ENCODE measurements at places on chromosomes 3 and 15.

- peak; percentile 22 for DNase-seq
These were observed 46.6 kb downstream of the EPHB3 start for GRCh38 chr3:184608209-184608608.

- no peak for DNase-seq
These were observed 8.0 kb downstream of the TRAK1 start for GRCh38 chr3:42099020-42099765.

GRCh38 chr3:1456781-1457311 is 364.0 kb downstream of the CNTN6 start:
- DNase-seq = no peak

GRCh38 chr15:60831540-60831939 is 352.6 kb upstream of the ICE2 start:
- DNase-seq = no peak

DNA sequence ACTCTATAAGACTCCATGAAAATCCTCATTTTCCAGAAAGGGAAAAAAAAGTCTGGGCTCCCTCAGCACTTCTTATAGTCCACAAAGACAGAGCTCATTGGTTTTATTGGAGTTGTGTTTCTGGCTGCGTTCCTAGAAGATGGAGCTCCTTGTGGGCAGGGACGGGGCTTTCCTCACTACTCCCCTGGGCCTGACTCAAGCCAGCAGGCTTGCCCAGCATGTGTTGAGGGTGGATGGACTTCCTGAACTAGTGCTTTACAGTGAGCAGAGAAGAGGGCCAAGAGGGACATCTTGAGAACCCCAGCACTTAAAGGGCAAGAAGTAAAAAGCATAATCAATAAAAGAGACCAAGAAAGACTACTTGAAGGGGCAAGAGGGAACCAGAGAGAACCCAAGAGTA is 43.2 kb upstream of the EPHB1 start:
- DNase-seq = no peak

DNA sequence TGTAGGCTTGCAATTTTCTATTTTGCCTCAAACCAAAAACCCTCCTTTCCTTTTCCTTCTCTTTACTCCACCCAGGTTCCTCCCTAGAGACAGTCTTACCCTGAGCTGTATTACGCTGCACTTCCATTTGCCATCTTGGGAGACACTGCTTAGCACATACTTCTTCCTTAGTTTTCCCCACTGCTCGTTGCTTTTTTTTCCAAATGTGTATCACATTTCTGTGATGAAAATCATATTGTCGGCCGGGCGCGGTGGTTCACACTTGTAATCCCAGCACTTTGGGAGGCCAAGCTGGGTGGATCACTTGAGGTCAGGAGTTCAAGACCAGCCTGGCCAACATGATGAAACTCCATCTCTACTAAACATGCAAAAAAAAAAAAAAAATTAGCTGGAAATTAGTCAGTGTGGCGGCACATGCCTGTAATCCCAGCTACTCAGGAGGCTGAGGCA is 29.5 kb downstream of the POPDC2 start:
- DNase-seq = no peak

GRCh38 chr3:16633948-16634347 is 28.7 kb upstream of the DAZL start:
- no peak for DNase-seq

DNA sequence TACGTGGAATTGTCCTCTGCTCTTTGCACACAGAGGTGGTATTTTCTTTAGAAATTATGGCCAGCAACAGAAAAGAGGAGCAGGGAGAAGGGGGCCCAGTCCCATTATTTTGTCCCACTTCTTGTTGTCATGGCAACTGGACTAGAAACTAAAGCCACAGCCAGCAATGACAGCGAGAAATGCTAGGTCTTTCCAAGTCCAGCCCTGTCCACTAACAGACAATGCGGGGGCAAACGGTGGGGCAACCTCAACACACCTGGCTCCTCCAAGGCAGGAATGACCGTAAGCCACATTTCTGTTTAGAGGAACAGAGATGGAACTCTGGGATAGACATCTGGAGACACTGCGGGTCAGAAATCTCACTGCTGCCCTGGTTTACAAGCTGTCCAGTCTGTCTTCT is 107.3 kb downstream of the RFTN1 start:
- no peak for DNase-seq

DNA sequence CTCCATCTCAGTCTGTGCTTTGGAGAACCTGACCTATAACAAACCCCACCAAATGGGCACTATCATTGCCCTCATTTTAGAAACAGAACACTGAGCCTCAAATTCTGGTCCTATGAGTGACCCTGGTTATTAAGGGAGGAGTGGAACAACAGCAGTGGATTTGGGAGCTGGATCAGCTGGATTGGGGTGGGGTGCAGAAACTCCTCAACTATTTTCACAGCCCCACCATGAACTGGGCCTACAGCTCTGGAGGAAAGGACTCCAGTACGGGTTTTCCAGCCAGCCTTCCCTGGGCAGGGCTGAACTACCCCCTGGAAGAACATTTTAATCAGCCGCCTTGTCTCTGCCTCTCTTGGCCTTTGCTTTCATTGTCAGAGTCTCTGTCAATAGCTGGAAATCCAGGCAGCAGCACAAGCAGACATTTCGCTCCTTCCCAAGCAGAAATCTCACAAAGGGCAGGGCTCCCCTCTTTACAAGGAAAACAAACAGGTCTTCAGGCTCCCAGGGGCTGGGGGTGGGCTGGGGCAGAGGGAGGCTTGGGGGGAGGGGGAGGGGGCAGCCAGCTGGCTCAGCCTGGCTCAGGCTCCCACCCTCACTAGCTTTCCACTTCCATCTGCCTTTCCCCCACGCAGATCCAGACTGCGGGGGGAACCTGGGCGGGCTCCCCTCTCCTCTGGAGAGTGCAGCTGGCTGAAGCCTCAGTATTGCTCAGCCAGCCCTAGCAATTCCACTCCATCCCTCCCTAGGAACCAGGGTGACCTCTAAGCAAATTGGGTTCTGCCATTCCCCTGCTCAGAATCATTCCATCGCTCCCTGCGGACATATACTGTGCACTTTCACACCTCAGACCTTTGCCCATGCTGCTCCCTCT is 13.7 kb upstream of the TLE3 start:
- DNase-seq = no peak

- no peak for DNase-seq
These were observed 854 bp upstream of the COL8A1 start for GRCh38 chr3:99637368-99638111.

GRCh38 chr3:71166339-71167240 is 416.9 kb downstream of the FOXP1 start:
- DNase-seq = no peak

GRCh38 chr3:98962951-98963350 is 61.5 kb upstream of the DCBLD2 start:
- no peak for DNase-seq

DNA sequence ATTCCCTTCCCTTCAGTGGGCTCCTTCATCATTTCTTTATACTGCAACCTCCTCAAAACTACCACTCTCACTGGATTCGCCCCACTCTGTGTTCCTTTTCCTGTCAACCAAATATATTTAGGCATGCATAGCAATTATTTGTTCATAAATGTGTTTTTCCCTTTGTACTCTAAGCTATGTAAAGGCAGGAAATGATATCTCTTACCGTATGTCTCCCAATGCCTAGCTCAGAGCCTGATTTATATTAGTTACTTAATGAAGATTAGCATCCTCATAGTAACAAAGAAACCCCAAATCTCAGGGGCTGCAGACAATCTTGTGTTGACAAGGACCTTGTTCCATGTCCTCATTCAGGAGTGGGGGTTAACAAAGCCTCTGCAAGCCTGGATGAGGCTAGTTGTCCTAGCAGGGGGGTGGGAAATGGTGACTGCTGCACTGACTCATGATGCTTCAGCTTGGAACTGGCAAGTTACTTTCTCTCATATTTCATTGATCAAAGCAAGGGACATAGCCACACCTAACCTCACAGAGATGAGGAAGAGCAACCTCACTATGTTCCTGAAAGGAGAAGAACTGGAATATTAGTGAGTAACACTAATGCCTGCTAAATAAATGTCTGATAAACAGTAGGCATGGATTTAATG is 15.2 kb downstream of the PHLDB2 start:
- DNase-seq = no peak

DNA sequence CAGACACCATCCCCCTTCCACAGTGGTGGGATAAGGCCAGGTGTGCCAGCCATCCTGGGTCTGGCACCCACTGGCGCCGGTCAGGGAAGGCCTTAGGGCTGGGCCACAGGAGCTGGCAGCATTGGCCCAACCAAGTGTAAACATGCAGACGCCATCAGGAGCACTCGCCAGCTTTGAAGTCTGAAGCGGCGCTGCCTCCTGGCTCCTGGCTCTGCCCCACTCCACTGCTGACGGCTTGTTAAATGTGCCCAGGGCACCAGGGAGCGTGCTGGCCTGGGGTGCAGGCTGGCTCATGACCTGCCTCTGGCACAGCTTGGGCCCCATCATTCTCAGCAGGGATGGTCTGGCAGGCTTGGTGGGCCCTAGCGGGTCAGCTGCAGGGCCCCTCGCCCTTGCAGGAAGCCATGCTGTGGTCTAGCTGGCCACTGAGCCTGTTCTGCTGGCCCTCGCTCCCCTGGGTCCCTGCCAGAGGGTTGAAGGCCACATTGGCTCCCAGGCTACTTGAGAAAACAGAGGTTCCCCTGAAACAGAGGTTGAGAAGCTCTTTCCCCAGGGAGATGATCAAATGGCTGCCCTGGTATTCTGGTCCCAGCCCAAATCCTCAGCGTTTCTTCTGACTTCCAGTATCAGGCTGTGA is 116.6 kb downstream of the DNAJB8 start:
- DNase-seq = no peak

DNA sequence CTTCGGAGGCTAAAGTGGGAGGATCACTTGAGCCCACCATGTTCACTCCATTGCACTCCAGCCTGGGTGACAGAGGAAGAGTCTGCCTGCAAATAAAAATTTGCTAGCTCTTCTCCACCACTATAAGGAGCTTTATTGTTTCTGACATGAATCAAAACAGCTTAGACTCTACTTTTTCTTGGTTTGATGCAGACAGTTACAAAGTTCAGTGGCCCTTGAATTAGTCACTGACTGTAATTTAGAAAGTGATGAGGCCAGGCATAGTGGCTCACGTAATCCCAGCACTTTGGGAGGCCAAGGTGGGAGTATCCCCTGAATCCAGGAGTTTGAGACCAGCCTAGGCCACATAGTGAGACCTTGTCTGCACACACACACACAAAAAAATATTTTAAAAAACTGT is 172.4 kb upstream of the CGNL1 start:
- DNase-seq = no peak

DNA sequence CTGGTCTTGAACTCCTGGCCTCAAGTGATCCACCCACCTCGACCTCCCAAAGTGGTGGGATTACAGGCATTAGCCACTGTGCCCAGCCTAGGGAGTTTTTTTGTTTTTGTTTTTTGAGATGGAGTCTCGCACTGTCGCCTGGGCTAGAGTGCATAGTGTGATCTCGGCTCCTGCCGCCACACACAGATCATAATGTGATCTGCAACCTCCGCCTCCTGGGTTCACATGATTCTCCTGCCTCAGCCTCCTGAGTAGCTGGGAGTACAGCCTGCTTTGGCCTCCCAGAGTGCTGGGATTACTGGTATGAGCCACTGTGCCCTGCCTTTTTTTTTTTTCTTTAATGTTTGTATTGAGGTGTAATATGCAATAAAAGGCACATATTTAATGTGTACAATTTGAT is 78.2 kb downstream of the SMAD3 start:
- no peak for DNase-seq

GRCh38 chr3:107251819-107252218 is 125.4 kb upstream of the CCDC54 start:
- no peak for DNase-seq

DNA sequence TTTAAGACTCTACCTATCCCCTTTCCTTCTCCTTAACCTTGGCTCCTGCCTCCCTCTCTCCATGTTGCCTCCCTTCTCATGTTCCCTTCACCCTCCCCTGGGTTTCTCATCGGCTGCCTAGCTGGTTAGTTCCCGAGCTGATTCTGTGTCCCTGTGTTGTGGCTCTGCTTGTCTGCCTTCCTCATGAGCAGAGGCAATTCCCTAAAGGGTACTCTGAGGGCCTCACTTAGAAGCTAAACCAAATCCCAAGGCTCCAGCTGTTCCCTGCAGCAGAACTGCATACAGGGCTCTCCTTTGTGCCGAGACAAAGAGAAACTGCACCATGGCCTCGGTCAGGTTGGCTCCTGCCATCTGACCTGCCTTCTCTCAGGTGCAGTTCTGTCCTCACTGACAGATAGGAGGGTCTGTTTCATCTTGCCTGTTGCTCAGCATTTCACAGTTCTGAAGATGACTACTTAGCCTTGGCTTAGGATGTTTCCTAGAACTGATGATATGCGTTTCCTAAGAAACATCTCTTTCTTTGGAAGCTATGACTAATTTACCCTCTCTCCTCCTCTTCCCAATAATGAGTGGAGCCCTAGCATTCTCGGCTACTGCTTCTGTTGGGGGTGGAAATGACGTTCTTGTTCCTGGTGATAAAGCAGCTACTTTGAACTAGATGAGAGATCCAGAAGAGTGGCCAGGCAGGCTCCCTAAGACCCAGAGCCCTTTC is 27.1 kb downstream of the DUOX1 start:
- DNase-seq = no peak

- DNase-seq = no peak
These were observed 135.7 kb downstream of the SLC9A9 start for GRCh38 chr3:143712522-143712921.

Measured in CD4-positive, alpha-beta T cell treated with Interleukin-17A for 4 hours (primary cell).